Stimulated activated CD8-positive, alpha-beta memory T cell treated with anti-CD3 and anti-CD28 coated beads, Interleukin-4, amount 100 ng/mL, for 48 hours (primary cell): ENCODE measurements at places on chromosomes 13 and 19.
A peak's percentile ranks its signal among the peaks of the same experiment; 100 is the strongest.

GRCh38 chr19:55676889-55677505, 2.0 kb downstream of the EPN1 start:
- no peak for DNase-seq

GRCh38 chr19:19691683-19692082, 23.0 kb downstream of the ZNF101 start:
- DNase-seq, result no peak

DNA sequence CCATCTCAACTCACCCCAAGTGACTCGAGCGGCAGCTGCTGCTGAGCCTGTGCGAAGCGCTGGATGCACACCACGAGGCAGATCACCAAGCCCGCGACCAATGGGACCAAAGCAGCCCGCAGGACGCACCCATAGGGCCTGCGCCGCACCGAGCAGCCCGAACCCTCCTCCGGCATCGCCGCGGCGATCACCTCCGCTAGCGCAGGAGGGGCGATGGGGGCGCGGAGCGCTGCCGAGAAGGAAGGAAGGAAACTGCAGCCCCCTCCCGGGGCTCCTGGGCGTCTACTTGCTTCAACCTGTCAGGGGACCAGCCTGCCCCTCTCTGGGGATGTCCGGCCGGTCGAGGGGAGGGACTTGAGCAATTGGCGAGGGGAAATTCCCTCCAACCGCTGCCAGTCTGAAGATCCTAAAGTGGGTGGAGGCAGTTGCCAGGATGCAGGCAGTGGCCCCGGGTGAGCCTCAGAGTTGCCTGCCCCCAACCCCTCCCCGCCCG, at the start of gene CD70:
Gene CD70, minus strand, starts transcription at position 324 of the 493 bp plus-strand sequence. Its CDS starts 148 bp downstream, at position 176.
- DNase-seq, result peak; percentile 72

- no peak for DNase-seq
Observed at GRCh38 chr19:29769997-29770396, 41.8 kb upstream of the CCNE1 start.

DNA sequence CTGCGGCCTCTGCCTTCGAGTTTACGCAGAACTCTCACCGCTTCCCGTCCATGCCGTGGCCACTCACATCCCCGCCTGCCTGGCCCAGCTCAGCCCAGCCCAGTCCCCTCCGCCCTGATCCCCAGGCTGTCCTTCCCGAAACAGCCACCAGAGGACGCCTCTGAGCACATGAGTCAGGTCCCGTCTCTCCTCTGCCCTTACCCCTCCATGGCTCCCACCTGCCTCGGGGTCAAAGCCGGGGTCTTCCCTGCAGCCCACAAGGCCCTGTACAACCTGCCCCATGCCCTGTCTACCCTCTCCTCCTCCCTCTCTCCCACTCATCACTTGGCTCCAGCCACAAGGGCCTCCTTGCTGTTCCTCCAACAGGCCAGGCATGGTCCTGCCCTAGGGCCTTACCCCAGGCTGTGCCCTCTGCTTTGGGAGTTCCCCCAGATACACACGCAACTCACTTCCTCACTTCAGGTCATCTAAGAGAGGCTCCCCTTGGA, 8.1 kb upstream of the SEMA6B start:
- peak; percentile 90 for DNase-seq

DNA sequence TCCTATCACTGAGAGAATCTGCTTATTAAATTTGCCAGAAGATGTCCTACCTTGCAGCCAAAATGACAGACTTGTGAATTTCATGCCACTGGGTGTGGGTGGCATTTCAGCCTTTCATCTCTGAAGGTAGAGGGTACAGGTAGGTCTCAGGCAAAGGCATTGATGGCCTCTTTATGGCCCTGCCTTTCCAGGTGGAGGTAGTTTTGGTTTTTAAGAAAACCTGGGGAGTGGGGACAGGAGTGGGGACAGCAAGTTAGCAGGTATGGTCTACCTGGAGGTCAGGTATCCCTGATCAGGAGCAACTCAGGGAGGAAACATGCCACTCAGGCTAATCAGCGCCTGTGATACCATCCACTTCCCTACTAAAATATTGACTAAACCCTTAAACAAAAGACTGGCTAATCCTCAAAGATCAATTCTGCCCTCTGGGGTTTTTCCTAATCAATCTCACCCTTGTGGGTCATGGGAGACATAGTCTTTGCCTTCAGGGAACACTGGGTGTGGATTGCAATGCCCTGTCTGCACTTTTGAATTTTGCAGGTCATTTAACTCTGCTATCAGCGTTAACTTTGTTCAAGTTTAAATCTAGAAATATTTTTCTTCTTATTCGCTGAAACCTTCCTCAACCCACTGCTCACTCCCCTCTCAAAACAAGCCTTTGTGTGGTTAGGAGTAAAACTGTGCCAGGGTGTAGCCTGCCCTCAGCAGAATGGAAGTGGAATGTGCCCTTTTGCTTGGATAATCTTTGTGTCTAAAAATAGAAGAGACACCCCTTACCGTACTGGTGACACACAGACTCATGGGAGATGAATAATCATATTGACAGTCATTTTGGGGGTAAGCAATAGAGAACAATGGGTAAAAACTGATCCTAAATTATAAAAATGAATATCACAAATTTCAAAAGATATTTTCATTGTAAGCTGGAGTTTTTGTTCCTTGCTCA, 233.7 kb downstream of the COG6 start:
- DNase-seq, result no peak

DNA sequence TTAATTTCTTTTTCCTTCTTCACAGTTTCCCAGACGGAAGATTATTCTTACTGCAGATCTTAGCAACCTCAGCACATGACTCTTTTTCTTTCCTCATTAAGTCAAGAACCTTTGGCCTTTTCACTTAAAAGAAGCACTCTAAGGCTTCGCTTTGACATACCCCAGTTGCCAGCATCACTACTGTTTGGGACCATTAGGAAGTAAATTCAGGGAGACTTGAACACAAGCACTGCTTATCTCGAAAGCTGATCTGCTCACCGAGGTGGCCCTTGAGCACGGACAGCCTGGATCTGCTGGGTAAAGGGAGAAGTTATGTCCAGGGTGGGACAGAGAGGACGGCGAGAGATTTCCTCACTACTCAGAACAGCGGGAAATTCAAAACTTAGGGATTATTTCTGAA, 151.4 kb upstream of the RNF113B start:
- DNase-seq, result no peak

DNA sequence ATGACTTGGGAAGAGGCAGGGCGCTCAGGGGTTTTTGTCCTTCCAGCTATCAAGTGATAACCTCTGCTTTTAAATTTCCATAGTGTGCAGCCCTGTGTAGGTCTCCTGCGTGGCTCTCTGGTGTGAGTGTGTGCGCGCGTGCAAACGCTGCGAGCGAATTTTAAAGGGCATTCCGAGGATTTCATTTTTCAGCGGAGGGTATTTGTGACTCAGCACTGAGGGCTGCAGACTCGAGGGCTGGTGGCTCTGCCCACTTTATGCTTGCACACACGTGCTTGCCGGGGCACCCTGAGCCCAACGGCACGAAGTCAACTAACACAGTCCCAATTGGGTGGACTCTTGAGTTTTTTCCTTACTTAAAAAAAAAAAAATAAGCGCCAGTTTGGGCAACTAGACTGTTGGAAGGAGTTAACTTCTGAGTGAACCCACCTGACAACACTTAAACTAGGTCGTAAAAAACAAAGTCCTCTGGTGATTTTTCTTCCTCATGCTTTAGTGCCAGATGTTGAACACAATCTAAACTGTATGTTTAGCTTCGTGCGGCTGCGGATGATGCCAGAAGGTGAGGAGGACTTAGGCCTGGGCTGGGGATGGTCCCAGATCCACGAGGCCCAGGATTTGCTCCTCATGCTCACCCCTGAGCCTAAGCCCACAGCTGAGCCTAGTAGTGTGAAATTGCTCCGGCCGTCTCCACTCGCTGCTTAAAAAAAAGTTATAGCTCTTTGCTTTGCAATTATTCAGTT, 2.1 kb downstream of the FGF9 start:
- DNase-seq, result no peak
